ELR (cell line): ENCODE measurements at places on chromosomes 1 and 21.

DNA sequence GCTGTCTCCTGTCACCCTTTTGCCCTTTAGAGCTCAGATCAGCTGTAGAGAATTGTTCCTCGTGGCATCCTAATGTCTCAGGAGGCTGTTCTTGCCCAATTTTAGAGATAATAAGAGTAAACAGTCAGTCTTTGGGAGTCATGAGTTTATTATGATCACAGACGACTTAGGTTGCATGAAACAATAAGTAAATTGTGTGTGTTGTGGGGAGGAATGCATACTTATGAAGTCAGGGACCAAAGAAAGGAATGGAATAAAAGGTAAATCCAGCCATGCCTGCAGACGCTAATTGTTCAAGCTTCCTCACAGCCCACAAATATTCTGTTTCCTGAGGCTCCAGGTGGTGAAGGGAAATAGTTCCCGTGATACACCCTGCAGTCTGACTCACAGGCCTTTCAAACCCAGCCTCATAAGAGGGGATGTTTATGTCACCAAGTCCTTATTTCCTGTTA lies 897 bp downstream of the EPHX4 start:
- peak; percentile 83 for DNase-seq

GRCh38 chr1:69765951-69766350 lies 198.2 kb downstream of the LRRC7 start:
- no peak for DNase-seq

DNA sequence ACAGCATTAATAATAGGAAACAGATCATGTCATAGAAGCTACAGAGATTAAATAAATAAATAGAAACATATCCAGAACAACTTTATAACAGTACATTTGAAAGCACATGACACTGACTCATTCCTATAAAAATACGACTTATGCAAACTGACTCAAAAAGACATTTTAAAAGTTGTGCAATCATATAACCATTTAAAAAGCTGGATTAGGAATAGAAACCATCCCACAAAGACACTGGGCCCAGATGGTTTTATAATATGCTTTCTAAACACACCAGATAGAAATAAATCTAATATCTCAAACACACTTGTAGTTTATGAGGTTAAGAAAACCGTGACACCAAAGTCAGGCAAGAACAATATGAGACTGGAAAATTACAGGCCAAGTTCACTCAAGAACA lies 47.6 kb downstream of the MATN1 start:
- DNase-seq: peak; percentile 35

- no peak for DNase-seq
Observed at GRCh38 chr1:237133921-237134320, 91.9 kb downstream of the RYR2 start.

- no peak for DNase-seq
Observed at GRCh38 chr1:156508205-156508954, 7.8 kb upstream of the MEF2D start.

DNA sequence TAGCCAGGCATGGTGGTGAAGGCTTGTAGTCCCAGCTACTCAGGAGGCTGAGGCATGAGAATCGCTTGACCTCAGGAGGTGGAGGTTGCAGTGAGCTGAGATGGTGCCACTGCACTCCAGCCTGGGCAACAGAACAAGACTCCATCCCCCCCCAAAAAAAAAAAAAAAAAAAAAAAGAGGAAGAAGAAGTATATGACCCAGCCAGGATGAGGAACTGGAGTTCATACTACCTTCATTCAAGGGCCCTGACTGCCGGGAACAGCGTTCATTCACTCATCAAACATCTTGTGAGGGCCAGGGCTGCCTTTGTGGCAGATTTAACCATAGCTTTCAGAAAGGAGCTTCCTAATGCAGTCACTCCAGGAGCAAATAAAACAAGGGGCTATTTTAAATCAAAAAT lies 127.6 kb downstream of the MRPS6 start:
- DNase-seq: no peak

- no peak for DNase-seq
Observed at GRCh38 chr21:46600305-46600704, 4.6 kb downstream of the S100B start.

DNA sequence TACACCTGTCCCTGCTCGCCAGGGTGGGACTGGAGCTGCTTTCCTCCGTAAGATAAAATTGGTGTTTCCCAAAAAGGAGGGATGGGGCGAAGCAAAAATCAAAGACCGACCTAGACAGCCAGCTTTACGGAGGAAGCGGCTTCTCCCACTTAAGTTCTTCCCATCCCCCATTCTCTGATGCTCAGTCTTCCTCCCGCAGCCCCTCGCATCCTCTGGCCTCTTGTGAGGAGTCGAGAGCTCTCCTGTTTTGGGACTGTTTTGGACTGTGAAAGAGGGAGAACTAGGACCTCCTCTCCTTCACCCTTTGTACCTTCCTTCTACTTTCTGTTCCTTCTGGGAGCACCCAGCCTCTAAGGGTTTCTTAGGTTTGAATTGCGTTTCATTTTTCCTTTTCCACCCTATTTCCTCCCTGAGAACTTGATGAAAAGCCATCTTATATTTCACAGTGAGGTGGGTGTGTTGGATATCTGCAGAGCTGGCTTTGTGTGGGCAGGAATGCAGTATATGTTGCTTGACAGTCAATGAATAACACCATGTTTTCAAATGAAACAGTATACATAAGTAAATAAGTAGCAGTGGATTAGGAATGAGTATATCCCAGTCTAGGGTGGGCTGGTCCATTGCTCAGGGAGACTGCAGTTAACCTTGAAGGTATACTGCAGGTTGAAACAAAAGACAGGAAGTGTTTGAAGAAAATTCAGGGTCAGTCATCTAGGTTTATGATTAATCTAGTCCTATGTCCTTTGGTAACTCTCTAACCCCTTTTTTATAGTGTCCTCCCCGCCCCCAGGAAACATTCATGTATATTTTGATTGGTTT lies 848 bp downstream of the CTTNBP2NL start:
- peak; percentile 62 for DNase-seq

DNA sequence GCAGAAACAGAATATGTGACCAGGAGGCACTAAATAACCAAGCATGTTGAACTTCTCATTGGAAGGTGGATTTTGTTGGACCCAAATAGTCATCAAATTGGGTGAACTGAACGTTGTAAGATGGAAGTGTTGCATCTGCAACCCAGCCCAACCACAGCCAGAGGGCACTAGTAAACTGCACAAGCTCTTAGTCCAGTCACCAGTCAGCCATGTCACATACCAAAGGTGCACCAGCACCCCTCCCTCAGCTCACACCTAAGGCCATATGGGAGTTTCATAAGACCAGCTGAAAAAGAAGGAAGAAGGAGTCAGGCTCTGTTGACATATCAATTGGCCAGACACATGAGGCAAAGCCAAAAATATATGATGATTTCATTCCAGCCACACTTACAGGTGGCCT lies 481.7 kb upstream of the NR5A2 start:
- peak; percentile 33 for DNase-seq
